ENCODE measurements at places on chromosomes 16 and 17.
A peak's percentile ranks its signal among the peaks of the same experiment; 100 is the strongest.

- no peak for DNase-seq
Measured at GRCh38 chr17:14448818-14449217, 147.9 kb downstream of the HS3ST3B1 start.

DNA sequence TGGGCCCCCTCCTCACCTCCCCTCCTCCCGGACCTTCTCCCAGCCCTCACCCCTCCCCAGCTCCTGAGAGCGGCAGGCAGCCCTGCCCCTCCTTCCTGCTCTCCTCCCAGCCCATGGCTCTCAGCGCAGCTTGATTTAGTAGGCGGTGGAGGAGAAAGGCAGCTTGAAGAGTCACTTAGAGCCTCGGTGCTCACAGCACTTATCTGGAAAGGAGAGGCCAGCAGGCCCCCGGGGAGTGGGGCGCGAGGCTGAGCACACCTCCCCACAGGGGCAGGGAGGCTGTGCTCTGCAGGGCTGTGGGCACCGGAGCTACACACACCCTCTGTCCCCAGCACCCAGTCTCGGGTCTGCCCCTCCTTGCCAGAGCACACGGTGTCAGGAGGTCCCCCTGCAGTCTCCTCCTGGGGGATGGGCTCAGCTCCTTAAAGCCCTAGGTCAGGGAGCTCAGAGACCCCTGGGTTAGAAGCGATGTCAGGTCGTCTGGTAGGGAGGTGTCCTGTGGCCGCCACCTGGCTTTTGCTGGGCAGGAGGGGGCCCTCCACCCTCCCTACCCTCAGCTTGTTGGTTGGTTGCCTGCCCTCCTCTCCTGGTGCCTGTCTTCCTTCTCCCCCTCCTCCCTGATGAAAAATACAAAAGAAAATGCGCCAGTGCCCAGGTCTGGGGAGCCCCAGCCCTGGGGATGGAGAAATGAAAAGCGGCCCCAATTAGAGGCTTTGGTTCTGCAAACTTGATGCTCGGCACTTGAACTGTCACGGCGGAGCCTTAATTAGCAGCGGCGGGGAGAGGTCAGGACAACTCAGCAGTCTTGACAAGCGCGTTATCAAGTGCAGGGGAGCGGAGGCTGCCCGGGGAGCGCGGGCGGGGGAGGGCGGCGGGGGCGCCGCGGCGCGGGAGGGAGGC lies 151.1 kb upstream of the GSE1 start:
- no peak for DNase-seq

GRCh38 chr17:8803531-8804420 lies 4.6 kb upstream of the MFSD6L start:
- no peak for DNase-seq

DNA sequence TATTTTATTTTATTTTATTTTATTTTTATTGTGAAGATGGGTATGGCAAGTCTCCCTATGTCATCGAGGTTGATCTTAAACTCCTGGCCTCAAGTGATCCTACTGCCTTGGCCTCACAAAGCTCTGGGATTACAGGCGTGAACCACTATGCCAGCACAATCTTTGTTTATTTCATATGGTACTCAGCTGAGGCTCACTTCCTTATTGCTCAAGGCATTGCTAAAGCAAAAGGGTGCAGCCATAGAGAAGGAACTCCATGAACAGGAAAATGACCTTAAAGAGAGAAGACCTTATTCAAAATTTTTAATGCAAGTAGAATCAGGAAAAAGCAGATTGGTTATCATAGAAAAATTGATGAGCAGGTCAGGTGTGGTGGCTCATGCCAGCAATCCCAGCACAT lies 110.6 kb upstream of the RBBP6 start:
- no peak for DNase-seq

DNA sequence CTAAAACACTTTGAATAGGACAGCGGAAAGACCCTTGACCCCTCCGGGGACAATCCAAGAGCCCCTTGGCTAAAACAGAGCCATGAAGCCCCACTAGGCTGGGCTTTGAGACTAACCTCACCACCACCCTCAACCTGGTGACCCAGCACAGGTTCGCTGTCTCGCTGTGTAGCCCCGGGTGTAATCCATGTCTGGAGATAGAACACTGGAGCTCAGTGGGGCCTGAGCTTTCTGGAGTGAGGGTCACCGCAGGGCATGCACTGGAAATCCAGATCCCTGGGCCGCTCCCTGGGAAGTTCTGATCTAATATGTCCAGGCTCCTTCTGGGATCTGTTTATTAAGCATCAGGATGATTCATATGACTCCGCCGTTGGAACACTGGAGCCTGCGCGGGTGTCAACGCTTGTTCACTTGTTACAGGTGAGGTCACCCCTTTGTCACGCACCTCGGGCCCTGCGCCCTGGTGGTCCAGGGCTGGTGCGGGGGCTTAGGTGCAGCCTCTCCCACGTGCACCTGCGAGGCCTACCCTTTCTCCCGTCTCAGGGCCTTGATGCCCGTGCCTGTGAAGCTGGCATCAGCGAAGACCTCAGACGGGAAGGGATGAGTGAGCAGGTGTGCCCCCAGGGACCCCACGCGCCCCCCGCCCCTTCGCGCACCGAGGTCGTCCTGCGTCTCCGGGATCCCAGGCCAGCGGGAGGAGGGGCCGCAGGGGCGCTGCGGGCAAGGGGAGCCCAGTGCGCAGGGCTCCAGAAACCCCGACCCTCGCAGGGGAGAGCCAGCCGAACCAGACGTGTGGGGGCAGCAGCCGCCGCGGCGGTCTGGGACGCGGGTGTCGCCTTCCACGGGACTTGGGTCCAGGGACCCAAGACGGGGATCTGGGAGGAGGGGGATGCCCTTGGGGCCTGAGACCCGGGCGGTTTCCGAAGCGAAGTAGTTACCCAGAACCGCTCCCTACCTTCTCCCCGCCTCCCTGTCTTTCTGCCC lies 224.1 kb upstream of the FOXF1 start:
- no peak for DNase-seq

- no peak for DNase-seq
Measured at GRCh38 chr17:77383613-77384608, 243.1 kb downstream of the SEC14L1 start.

DNA sequence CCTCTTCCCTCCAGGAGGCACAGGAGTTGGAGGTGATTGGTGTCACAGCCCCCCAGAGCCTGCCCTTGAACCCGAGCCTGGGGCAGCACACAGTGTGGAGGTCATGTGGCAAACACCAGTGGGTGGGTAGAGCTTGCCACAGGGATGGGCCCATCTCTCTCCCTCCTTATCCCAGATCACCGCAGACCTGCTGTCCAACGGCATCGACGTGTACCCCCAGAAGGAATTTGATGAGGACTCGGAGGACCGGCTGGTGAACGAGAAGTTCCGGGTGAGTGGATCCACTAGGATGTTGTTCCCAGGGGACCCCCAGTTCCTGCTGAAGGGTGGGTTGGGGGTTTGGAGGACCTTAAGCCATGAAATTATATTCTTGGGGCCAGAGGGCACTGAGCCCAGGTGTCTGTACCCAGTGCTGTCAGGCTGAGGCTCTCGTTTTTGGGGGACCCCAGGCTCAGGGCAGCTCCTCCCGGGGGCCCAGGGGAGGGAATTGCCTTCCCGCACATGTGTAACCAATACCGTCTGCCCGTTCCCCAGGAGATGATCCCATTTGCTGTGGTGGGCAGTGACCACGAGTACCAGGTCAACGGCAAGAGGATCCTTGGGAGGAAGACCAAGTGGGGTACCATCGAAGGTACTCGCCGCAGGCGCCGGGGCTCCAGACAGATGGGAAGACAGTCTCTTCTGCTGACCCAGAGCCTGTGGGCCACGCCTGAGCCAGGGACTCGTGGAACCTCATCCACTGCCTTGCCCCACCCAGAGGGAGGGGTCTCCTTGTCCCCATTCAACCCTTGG lies 351.9 kb downstream of the SEC14L1 start:
- no peak for DNase-seq

GRCh38 chr17:35534576-35535093 lies 2.8 kb downstream of the SLFN12L start:
- no peak for DNase-seq

DNA sequence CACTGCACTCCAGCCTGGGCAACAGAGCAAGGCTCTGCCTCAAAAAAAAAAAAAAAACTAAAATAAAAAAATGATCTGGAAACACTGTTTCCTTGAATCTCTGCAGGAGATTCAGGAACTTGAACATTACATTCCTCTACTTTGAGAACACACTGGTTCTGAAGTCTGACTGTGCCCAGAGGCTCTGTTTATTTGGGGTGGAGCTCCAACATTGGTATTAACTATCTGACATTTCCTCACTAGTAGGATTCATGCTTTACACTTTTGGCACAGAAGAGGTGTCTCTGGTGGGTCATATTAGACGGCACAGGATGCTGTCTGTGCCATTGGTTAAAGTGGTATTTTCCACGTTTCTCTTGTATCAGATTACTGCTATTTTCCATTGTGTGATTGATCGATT lies 10.4 kb downstream of the SULT1A2 start:
- no peak for DNase-seq

- DNase-seq: no peak
Measured at GRCh38 chr17:4823373-4824089, 9.6 kb upstream of the MINK1 start.

DNA sequence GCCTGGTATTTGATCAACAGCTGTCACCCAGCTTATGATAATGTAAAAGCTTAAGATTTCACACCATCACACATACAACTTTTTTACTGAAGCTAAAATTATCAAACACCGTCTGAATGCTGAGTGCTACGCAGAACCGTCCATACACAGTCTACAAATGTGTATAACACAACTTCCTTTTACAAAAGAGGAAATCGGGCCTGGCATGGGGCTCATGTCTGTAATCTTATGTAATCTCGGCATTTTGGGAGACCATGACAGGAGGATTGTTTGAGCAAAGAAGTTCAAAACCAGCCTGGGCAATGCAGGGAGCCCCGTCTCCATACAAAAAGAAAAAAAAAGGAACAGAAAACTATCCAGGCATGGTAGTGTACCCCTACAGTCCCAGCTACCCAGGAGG lies 19.6 kb upstream of the QRICH2 start:
- DNase-seq: no peak

DNA sequence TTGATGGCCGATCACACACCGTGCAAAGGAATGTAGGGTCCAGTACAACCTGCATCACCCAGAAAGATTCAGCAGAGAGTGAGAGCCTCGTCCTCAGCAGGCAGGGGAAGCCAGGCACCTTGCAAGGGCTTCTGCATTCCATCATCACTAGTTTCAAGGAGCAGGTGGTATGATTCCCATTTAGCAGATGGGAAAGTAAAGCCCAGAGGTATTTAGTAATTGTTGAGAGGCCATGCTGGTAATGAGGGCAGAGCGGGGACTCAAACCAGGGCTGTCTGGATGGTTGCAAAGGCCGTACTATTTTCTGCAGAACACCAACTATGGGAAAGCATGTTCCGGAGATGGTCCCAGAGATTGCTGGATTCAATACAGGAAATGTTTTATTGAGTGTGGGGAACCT lies 65.8 kb upstream of the MRTFB start:
- DNase-seq: no peak

GRCh38 chr17:1122533-1123392 lies 57.0 kb downstream of the ABR start:
- DNase-seq: peak; percentile 79

DNA sequence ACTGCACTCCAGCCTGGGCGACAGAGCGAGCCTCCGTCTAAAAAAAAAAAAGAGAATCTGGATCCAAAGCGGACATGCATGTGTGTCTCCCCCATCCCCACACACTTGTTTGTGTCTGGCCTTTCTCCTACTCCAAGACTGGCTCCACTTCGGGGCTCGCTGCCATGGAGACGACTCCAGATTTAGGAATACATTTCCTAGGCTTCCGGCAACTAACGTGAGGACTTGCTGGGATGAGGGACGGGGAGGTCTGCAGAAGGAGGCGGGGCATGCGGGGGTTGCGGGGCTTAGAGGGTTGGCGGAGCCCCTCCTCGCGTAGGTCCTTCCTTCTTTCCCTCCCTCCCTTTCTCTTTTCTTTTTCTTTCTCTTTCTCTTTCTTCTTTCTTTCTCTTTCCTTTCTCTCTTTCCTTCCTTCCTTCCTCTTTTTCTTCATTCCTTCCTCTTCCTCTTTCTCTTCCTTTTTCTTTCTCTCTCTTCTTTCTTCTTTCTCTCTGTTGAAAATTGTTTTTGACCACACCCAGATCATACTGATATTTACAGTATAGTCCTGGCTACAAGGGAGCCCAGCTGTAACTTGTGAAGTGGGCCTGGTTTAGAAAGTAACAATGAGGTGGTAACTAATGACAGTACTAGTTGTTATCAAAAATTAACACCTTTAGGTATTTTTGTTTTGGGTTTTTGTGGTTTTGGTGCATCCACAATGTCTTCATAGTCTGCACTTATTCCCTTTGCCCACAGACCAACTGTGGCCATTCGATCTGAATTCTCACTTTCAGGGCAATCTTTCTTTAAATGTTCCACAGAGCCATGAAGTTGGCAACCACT lies 25.2 kb downstream of the MIS12 start:
- DNase-seq: no peak

- peak; percentile 83 for DNase-seq
Measured at GRCh38 chr17:82863941-82864712, 24.3 kb upstream of the ZNF750 start.

DNA sequence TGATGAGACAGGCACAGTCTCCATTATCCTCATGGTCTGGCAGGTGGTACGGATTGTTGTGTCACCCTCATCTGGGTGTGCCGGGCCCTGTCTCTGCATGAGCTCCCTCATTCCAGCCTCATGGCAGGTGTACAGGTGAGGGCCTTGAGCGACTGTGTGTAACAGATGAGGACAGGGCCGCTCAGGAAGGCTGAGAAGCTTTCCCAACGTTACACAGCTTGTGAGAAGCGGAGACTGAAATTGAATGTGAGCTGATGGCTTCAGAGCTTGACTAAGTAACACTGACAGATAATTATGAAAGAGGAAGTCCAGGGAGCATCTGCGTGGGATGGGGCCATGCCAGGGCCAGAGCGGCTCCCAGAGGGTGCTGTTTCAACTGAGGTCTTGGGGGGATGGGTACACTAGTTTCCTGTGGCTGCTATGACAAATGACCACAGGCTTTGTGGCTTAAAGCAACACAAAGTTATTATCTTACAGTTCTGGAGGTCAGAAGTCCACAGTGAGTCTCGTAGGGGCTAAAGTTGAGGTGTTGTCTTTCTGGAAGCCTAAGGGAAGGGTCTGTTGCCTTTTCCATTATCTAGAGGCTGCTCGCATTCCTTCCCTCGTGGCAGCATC lies 36.7 kb downstream of the CMIP start:
- DNase-seq: peak; percentile 23

GRCh38 chr17:2635241-2635640 lies 41.8 kb downstream of the PAFAH1B1 start:
- no peak for DNase-seq

DNA sequence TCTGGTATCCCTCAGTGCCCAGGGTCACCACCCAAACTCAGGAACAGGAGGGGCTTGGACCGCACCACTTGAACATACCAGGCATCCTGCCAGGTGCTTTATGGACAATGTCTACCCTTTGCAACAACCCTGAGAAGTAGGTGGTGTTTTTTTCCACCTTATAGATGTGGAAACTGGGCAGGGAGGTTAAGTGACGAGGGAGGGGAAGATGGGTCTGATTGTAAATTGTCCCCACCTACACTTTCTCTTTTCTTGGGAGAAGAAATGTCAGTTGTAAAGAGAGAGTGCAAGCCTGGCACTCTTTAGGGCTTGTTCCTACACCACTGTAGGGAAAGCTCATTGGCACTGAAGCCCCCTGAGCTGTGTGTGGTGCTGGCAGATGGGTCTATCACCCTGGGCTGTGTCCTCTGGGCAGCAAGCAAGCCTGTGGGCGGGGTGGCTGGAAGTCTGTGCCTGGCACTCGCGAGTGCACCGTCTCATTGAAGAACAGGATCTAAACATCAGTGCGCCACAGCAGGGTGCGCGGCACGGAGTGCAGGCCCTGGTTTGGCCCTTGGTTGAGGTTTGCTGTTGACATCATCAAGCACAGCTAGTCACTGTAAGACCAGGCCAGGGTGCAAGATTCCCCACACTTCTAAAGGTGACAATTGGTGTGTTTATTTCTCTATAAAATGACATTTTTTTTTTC lies 15.1 kb downstream of the NOD2 start:
- DNase-seq: no peak

- DNase-seq: no peak
Measured at GRCh38 chr17:47644324-47644723, 5.4 kb upstream of the KPNB1 start.
